Activated B cell treated with CpG ODN at 0.5 μM for 24 hours (primary cell): ENCODE measurements at places on chromosomes 3 and 15. TPM values are rescaled to one million over a fixed set of nuclear protein-coding genes. Genes with fewer than 3 reads are reported as not detected.

DNA sequence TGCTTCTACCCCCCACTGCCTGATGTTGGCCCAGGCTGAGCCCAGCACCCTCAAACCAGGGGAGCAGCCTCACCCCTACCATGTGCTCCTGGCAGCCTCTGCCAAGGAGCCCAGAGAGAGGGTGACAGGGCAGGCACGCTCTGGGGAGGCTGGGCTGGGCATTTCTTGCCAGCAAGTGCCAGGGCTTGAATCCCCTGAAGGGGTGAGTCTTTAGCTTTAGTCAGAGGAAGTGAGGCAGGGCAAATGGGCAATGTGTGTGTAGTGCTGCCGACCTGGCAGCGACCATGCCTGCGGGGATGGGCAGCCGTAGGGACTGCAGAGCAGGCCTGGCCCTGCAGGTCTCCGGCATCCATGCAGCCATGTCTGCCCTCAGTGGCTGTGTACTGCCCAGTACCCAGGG is 18.1 kb downstream of the DUSP7 start:
- peaks cover 2% of the 10 kb centered on the region for H3K27me3 ChIP-seq
- H3K4me3 ChIP-seq, result no peak overlapping the region
- peaks cover 4% of the 10 kb centered on the region for H3K4me1 ChIP-seq
- DNase-seq, result no peak
- no peaks in the 10 kb centered on the region for H3K36me3 ChIP-seq

NOX5 gene
- 0.05 and 0.09 TPM in 2 replicates for total RNA-seq

DNA sequence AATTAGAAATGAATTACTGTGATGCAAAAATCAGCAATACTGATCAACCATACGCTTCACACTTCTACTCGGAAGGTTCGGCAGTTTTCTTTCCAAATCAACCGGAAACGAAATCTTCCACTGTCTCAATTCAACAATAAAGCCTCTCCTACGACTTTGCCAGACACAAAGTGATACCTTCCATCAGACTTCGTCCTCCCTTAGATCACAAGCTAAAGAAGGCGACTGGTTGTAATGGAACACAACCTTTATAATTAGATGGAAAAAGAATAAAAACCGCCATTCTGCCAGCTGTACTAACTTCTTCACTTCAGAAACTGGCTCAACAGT is 618 bp downstream of the PARL start:
- H3K4me3 ChIP-seq, result peak overlapping the region; percentile 98
- H3K36me3 ChIP-seq, result peaks cover 17% of the 10 kb centered on the region
- peaks cover 2% of the 10 kb centered on the region for H3K27me3 ChIP-seq
- no peak for DNase-seq
- H3K4me1 ChIP-seq, result peaks cover 36% of the 10 kb centered on the region

CYP11A1 gene
- total RNA-seq, result not detected in 2 replicates

GRCh38 chr3:150373234-150373875 is 34.7 kb upstream of the TSC22D2 start:
- no peak for DNase-seq
- H3K27me3 ChIP-seq, result no peaks in the 10 kb centered on the region
- peak overlapping the region; percentile 68 for H3K4me3 ChIP-seq
- no peaks in the 10 kb centered on the region for H3K36me3 ChIP-seq
- H3K4me1 ChIP-seq, result peaks cover 17% of the 10 kb centered on the region

DNA sequence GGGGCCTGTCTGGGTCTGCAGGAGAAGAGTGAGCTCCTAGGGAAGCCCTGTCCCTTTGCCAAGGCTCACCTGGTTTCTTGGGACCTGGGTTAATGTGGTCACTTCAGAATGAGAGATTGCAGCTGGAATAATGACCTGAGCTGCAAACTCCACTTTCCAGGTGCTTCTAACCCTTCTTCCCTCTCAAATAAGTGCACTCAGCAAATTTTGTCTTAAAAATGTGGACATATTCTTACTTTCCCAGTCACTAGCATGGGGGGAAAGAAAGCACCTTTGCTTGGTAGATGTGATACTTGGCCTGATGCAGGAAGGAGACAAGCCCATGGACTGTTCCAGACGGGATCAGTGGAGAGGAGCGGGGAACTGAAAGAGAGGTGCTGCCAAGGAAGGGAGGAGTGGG is 38.9 kb upstream of the CDCP1 start:
- H3K4me3 ChIP-seq, result no peak overlapping the region
- H3K36me3 ChIP-seq, result no peaks in the 10 kb centered on the region
- no peak for DNase-seq
- peaks cover 9% of the 10 kb centered on the region for H3K27me3 ChIP-seq
- H3K27ac ChIP-seq, result no peak overlapping the region

DNA sequence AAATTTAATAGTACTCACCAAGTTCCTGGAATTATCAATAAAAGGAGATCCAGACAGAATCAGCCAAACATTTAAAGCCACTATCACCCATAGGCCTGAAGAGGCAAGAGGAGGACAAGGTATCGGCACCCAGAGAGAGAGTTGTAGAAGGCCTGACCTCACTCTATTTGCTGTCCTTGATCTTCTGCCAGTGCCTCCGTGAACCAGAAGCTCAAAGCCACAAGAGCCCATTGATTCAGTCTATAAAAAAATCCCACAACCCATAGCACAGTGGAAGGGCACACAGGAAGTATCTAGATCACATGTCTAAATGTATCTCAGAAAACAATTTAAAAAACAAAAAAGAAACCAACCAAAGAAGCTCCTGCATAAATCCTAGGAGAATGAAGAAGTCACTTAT is 68.6 kb upstream of the FAM174B start:
- peaks cover 19% of the 10 kb centered on the region for H3K27me3 ChIP-seq
- H3K36me3 ChIP-seq, result no peaks in the 10 kb centered on the region
- no peak overlapping the region for H3K4me3 ChIP-seq
- DNase-seq, result no peak
- H3K27ac ChIP-seq, result no peak overlapping the region

- H3K4me3 ChIP-seq, result no peak overlapping the region
These were observed 11.9 kb downstream of the ARID3B start for GRCh38 chr15:74552773-74553441.

GRCh38 chr3:47394140-47394870 is 13.5 kb downstream of the PTPN23 start:
- H3K36me3 ChIP-seq, result peaks cover 43% of the 10 kb centered on the region
- H3K27ac ChIP-seq, result no peak overlapping the region
- H3K4me3 ChIP-seq, result no peak overlapping the region
- no peaks in the 10 kb centered on the region for H3K4me1 ChIP-seq
- no peak for DNase-seq

SAMD7 gene
- 0.20 TPM in 1 of 2 replicates, not detected in the other for total RNA-seq

DNA sequence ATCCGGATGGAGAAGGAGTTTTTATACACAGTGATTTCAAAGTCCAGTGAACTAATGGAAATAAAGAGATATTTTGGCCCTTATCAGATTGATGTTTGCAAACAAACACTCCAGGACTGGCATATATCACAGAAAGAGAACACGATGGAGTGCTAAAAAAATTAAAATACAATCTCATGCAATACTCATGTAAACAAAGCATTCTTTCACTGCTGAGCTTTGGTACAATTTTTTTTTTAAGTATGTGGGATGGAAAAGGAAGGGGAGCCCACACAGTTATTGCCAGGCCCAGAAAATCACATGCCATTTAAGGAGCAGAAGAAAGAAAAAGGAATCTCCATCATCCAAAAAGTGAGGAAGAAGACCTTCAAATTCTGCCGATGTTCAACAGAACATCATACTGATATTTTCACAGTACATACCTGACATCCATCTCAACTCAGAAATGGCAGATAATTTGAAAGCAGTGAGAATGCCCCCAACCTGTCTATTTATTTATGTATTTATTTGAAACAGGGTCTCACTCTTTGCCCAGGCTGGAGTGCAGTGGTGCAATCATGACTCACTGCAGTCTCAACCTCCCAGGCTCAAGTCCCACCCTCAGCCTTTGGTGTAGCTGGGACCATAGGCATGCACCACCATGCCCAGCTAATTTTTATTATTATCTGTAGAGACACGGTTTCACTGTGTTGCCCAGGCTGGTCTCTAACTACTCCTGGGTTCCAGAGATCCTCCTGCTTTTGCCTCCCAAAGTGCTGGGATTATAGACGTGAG is 107.5 kb upstream of the SLC2A2 start:
- no peak overlapping the region for H3K27ac ChIP-seq
- H3K4me1 ChIP-seq, result no peaks in the 10 kb centered on the region
- no peak for DNase-seq
- H3K36me3 ChIP-seq, result no peaks in the 10 kb centered on the region
- no peak overlapping the region for H3K4me3 ChIP-seq

PLA2G4E gene
- not detected in 2 replicates for total RNA-seq

GRCh38 chr15:87287156-87287555 is 969.4 kb downstream of the NTRK3 start:
- DNase-seq, result no peak
- H3K36me3 ChIP-seq, result no peaks in the 10 kb centered on the region
- H3K27me3 ChIP-seq, result no peaks in the 10 kb centered on the region

DNA sequence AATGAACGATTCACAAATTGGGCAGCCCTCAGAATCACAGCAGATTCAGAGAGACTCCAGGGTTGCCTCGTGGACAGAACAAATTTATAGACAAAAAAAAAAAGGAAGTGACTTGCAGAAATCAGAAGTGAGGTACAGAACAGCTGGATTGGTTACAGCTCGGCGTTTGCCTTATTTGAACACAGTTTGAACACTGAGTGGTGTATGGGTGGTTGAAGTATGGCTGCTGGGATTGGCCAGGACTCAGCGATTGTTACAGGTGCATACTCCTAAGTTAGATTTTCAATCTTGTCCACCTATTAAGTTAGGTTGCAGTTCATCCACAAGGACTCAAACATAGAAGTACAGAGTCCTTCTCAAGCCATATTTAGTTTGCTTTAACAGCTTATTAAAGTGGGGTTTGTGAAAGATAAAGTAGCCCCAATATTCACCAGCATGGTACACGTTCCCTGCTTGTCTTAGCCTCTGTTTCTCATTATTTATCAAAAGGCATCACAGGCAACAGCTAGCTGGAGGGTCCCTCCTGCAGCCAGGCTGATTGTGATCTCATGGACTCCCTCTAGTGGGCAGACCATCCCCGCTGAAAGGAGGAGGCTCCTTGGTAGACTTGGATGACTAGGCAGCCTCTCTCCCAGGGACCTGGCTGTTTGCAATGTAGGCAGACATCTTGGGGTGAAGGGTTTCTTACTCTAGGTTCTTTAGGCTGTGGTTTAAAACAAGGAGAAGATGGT is 17.6 kb upstream of the ALDH1L1 start:
- H3K4me3 ChIP-seq, result no peak overlapping the region
- no peaks in the 10 kb centered on the region for H3K36me3 ChIP-seq
- no peak for DNase-seq
- H3K27ac ChIP-seq, result no peak overlapping the region
- peaks cover 14% of the 10 kb centered on the region for H3K27me3 ChIP-seq
- no peaks in the 10 kb centered on the region for H3K4me1 ChIP-seq
